ENCODE measurements at places on chromosomes 2 and 18. TPM values are rescaled to one million over a fixed set of nuclear protein-coding genes. Genes with fewer than 3 reads are reported as not detected.

The TMEM247 gene
- total RNA-seq = not detected

The MOCOS gene
- 3.2 TPM for total RNA-seq

- H3K36me3 ChIP-seq = no peaks in the 10 kb centered on the region
- H3K4me1 ChIP-seq = peaks cover 30% of the 10 kb centered on the region
- no peak overlapping the region for H3K27ac ChIP-seq
- DNase-seq = no peak
- H3K27me3 ChIP-seq = peaks cover 1% of the 10 kb centered on the region
These were observed 232.7 kb downstream of the DYSF start for GRCh38 chr2:71685941-71686611.

DNA sequence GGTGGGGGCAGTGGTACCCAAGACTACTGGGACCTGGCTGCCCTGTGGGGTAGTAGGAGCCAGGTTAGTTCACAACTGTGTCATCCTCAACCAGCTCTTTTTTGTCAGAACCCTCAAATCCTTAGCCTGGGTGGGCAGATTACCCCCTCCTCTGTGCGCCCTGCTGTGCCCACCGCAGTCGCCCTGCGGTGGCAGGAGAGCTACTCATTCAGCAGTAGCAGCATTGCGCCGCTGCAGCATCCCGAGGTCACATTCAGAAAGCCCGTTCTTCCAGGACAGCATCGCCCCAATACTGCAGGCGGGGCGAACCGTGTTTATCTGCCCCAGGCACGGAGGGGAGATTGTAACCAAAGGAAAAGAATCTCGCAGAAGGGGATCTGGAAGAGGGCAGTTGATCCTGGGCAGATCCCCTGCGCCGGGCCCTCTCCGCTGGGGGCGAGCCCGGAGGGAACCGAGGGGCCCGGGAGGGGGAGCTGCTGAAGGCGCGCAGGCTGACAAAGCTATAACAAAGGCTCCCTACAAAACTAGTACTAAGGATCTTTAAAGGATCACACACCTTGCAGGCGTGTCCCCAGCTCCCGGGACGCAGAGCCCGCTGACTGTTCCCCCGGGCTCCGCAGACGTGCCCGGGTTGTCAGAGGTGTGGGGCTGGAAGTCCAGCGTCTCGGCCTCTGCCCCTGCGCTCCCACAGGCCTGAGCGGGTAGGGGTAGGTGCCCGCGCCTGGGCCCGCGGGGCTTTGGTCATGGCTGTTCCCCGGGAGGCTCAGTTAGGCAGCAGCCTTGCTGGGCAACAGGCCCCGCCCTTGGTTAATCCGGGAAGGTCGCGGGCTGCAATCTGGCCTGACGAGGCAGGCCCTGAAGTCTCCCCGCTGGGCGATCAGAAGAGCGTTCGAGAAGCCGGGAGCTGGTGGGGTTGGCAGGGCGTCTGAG, 13.2 kb downstream of the POU3F3 start:
- peaks cover 7% of the 10 kb centered on the region for H3K4me1 ChIP-seq
- no peak overlapping the region for H3K4me3 ChIP-seq
- H3K27me3 ChIP-seq = peaks cover 99% of the 10 kb centered on the region

DNA sequence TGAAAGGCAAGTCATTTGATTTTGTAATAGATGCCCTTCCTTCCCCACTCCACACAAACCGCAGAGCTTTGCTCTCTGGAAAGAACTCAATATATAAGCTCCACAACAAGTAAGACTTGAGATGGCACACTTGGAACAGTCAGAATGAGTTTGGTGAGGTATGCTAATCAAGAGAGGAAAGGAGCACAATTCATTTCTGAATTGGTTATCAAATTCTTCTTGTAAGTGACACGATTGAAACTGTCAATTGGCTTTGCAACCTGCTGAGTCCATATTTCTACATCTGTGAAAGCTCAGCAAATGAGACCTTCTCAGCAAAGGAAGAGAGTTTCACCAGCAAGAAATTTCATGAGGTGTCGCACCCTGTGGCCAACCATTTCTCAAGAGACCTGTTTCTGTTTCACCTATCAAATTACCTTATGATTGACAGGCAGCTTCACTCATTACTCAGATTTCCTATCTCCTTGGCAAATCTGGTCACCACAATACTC, 19.1 kb downstream of the CTLA4 start:
- peaks cover 4% of the 10 kb centered on the region for H3K27me3 ChIP-seq
- no peak overlapping the region for H3K4me3 ChIP-seq
- H3K36me3 ChIP-seq = no peaks in the 10 kb centered on the region
- no peaks in the 10 kb centered on the region for H3K4me1 ChIP-seq
- H3K27ac ChIP-seq = no peak overlapping the region
- no peak for DNase-seq

- no peak for DNase-seq
- no peaks in the 10 kb centered on the region for H3K36me3 ChIP-seq
- no peaks in the 10 kb centered on the region for H3K27me3 ChIP-seq
- H3K27ac ChIP-seq = no peak overlapping the region
- no peaks in the 10 kb centered on the region for H3K4me1 ChIP-seq
These were observed 443.4 kb upstream of the CDH19 start for GRCh38 chr18:67047334-67047733.

DNA sequence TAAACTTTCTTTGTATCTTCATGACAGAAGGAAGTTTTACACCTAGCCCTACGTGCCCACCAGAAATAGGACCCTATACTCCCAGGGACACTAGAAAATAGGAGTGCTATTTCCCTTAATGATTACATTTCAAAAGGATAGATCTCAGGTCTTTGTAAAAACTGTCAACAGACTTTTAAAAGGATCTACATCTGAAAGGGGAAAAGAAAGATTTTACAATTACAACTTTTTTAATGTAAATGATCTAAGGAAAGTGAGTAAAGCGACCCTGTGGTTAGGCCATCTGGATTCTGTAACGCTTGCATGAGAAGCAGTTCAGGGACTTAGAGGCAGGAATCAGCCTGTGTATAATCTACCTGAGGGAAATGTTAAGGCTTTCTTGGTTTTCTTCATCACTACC, 431.8 kb upstream of the MC4R start:
- H3K27me3 ChIP-seq = peaks cover 19% of the 10 kb centered on the region
- no peak overlapping the region for H3K4me3 ChIP-seq
- no peaks in the 10 kb centered on the region for H3K36me3 ChIP-seq
- DNase-seq = no peak
- H3K27ac ChIP-seq = no peak overlapping the region
